Nucleus accumbens (tissue), 56 donors: ENCODE measurements at places on chromosomes 3 and 15.

DNA sequence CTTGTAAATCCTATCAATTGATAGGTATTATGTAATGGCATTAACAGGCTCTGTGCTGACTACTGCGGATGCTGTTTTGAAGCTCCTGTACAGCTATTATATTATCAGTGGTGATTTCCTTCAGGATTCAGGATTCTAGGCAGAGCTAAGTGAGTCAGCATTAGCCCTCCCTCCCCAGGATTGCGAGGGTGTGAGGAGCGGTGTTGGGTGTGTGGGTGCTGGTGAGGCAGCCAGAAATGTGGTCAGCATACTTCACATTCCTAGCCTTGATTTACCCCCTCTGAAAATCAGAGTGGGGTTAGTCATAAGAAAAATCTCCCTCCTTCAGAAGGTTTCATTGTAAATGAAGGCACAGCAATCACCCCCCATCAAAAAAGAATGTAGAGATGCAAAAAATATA is 72.5 kb downstream of the SNTN start:
- DNase-seq = no peak

GRCh38 chr3:19931180-19931692 is 2.8 kb downstream of the EFHB start:
- no peak for DNase-seq

DNA sequence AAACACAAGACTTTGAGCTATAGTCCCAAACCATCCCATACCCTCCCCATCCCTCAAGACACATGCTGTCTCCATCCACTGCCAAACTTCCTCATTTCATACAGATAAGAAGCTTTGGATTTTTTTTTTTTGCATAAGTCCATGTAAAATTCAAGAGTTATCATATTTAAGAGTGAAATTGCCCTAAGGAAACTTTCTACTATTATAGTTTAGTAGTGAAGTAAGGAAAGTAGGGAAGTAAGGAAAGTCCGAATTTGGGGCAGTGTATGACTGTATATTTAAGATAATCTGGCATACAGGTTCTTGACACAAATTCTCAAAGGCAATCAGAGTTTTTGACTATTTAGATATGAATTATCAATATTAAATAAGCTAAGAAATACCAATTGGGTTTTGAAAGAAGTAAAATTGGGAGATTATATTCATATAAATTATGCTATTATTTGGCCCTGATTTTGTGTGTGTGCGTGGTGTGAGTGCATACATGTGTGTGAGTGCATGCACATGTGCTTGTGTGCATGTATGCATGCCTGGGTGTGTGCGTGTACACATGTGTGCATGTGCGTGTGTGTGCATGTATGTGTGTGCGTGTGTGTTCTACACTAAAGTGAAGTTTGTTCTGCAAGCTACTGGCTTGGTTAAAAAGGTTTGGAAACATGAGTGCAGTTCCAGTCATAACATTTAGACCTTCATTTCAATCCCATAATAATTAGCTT is 83.6 kb upstream of the MBNL1 start:
- DNase-seq = no peak

- DNase-seq = no peak
These were observed 20.1 kb downstream of the DUSP7 start for GRCh38 chr3:52036222-52036694.

DNA sequence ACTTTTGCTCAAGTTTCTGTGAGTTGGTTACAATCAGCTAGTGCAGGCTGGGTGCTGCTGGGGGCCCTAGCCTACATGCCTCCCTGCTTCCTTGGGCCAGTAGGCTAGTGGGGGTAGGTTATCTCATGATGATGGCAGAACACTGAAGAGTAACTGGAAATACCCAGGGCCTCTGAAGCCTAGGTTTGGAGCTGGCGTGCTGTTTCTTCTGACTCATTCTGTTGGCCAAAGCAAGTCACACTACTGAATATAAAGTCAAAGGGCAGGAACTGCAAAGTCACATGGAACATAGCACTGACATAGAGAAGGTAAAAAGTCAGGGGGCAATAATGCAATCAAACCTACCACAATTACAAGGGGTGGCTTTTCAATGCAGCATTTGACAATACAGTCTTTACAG is 34.5 kb downstream of the RASGRP1 start:
- DNase-seq = no peak

- DNase-seq = no peak
These were observed 169.2 kb upstream of the STRIT1 start for GRCh38 chr3:155462672-155463071.

DNA sequence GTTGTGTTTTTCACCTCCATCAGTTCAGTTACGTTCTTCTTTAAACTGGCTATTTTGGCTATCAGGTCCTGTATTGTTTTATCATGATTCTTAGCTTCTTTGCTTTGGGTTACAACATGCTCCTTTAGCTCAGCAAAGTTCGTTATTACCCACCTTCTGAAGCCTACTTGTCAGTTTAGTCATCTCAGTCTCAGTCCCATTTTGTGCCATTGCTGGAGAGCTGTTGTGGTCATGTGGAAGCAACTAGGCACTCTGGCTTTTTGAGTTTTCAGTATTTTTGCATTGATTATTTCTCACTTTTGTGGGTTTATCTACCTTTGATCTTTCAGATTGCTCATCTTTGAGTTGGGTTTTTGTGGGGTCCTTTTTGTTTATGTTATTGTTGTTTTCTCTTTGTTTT is 151.3 kb downstream of the CFAP20DC start:
- no peak for DNase-seq

DNA sequence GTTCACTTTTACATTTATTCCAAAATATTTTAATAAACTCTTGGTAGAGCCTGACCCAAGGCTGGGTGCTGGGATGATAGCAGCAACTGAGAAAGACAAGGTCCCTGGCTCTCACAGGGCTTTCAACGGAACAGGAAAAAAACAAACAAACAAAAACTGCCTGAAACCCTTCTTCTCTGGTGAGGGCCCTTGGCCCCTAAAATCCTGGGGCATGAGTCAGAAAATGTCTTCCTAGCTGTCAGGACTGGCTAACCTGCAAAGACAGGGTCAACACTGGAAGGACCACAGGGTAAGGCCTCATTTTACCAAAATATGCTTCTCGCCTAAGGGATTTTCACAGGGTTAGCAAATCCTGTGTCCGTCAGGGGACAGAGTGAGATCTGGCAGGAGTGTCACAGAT is 45.7 kb upstream of the WNT5A start:
- no peak for DNase-seq
